ENCODE measurements at places on chromosomes 16 and 17.
A peak's percentile ranks its signal among the peaks of the same experiment; 100 is the strongest.

GRCh38 chr16:10228779-10229178 is 46.6 kb upstream of the GRIN2A start:
- no peak for DNase-seq

DNA sequence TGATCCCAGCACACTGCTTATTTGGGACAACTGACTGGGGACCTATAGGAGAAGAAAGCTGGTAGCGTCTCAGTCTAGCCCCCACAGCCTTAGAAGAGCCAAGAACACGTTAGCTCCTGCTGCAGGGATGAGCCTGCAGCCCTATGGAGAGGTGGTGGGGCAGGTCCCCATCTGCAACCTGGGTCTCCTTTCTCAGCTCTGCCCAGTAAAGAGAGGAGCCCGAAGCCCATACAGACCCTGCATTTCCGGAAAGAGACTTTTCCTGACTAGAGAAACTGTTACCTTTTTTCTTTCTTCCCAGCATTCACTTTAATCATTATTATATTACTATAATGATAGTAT is 788 bp downstream of the METTL22 start:
- no peak for DNase-seq

- DNase-seq: no peak
Observed at GRCh38 chr16:87443964-87444363, 48.9 kb downstream of the ZCCHC14 start.

DNA sequence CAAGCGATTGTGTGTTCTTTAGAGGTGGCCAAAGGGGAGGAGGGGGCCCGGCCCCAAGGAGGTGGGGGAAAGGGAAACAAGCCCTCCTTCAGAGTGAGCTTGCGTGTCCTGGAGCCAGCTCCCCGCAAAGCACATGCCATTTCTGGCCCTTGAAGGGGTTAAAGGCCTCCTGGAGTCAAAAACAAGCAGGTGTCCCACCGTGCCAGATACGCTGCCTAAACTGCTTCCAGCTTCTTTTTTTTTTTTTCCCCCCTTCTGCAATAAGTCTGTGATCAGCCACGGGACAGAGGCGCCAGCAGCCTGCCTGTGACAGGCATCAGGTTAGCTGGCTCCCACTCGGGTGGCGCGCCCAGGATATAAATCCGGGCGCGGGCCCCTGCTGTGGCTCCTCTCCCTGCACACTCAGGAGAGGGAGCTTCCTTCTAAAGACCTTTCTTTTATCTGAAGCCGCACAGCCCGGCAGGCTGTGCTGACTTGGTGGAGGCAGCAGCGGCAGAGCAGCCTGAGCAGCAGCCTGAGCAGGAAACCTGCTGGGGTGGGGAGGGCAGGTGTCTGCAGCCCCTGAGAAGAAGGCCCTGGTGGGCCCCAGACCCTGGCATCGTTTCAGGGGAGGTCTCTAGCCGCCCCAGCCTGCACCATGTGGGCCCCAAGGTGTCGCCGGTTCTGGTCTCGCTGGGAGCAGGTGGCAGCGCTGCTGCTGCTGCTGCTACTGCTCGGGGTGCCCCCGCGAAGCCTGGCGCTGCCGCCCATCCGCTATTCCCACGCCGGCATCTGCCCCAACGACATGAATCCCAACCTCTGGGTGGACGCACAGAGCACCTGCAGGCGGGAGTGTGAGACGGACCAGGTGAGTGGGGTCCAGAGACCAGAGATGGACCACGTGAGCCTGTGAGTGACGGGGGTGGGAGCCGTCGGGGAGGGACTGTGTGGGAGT is at the start of gene WFIKKN2:
TSS of gene WFIKKN2 (plus strand) at position 286 of the 934 bp plus-strand sequence. CDS start at position 638, 352 bp downstream.
- no peak for DNase-seq

- DNase-seq: no peak
Observed at GRCh38 chr17:45061606-45062205, 589 bp downstream of the NMT1 start.

DNA sequence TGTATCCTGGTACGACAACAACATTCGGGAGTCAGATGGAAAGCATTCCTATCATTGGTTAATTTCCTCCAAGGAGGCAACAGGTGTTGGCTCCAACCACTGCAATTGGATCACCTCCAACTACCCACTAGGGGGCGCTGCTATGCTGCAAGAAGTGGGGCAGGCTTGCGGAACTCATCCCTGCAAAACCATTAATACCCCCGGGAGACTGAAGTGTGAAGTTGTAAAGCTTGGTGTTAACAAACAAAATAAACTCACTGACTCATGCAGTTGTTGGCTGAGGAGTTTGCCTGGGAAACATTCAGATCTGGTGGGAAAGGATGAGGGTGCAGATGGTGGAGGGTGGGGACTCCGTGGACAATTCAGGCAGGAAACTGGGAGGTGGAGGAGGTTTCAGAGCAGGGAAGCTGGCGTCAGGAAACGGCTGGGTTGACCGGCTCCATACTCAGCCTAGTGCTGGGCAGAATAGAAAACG is 84.9 kb downstream of the HS3ST2 start:
- peak; percentile 80 for DNase-seq

DNA sequence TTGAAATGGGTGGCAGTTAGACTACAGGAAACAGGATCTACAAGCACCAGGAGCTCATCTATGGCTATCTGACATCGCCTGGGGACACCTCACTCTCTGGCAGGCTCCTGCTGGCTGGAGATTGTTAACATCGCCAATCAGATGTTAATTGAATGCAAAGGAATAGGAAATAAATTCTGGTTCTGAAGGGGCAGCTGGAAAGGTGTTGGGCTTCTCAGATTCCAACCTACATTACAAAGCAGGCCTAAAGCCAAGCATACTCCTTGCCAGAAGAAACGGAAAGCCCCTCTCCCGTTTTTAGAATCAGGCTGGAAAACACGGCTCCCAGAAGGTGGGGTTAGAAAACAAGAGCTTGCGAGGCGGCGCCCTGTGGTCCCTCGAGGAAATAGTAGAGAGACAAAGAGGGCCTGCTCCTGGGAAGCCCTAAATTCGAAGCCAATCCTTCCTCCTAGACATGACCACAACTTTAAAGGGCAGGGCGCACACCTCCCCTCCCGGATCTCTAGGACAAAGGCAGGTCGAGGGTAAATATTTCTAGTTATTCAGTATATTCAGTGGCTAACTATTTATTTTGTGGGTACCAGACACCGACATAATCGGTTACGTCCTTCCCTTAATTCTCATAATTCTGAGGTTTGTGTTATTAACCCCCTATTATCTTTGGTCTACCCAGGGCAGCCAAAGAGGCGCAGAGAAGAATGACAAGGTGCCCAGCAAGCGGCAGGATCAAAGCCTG is 763 bp upstream of the TOM1L1 start:
- no peak for DNase-seq

- no peak for DNase-seq
Observed at GRCh38 chr16:28324887-28325279, 32.6 kb downstream of the SBK1 start.

DNA sequence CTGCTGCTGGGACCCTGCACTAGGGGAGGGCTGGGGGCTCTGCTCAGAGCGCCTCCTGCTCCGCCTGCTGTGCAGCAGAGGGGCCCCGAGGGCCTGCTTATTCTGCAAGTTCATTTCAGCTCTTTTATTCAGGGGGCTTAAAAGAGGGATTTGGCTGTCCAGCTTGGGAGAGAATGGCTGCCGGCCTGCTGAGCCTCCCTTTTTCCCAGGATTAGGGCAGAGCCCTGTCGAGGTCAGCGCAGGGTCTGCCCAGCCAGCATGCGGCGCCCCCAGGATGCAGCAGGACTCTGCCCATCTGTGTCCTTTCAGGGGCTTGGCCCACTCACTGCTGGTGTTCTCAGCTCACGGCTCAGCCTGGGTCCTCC is 1.1 kb downstream of the SMIM5 start:
- no peak for DNase-seq

DNA sequence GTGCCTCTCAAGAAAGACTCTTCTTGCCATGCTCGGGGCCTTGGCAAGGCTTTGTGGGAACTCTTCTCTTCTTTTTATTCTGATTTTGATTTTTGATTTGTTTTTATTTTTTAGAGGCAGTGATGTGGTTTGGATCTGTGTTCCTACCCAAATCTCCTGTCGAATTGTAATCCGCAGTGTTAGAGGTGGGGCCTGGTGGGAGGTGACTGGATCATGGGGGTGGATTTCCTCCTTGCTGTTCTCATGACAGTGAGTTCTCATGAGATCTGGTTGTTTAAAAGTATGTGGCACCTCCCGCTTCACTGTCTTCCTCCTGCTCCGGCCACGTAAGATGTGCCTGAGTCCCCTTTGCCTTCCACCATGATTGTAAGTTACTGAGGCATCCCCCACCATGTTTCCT is 281.4 kb downstream of the CPPED1 start:
- DNase-seq: no peak

DNA sequence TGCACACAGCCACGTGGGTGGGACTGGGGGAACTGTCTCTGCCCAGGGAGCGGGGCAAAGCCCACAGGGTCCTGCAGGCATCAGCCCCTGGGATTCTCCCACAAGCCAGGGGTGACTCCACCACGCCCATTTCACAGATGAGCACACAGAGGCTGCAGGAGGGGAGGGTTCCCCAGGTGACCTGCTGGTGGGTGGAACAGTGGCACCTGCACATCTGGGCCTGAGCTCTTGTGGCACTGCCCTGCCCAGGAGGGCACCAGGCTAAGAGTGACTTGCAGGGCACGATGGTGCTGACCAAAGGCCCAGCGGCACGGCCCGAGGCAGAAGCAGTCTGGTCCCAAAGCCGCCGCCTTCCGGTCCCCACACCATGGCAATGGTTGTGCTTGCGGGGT is 23.9 kb downstream of the PIEZO1 start:
- DNase-seq: no peak

DNA sequence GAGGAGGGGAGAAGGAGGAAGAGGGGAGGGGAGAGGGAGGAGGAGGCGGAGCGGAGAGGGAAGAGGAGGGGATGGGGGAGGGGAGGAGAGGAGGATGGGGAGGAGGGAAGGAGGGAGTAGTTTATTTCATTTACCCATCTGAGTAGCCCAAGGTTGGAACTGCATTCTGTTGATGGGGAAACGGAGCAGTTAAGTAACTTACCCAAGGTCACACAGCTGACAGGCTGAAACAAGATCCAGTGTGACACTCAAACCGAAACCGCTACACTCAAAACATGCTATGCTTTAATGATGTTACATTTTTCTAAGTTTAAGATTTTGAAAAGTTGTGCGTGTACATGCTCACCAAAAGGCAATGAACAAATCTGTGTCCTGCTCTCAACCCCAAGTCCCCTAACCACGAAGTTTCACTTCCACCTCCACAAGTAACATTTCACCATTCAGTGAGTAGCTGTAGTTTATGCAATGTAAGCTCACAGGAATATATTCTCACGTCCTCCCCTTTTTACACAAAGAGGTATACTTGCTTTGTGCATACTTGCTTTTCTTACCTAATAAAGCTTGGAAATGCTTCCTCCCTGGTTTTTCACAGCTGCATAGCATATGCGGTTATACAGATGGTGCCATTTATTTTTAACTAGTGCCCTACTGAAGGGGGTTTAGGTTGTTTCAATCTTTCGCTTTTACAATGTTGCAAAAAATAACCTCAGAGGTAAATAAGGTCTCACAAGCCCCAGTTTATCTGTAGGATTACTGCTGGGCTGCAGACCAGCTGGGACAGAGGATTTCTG is 275.3 kb downstream of the PARN start:
- no peak for DNase-seq

- DNase-seq: no peak
Observed at GRCh38 chr16:14608111-14608566, 21.9 kb downstream of the PARN start.

- no peak for DNase-seq
Observed at GRCh38 chr17:65504141-65504540, 57.3 kb downstream of the AXIN2 start.

DNA sequence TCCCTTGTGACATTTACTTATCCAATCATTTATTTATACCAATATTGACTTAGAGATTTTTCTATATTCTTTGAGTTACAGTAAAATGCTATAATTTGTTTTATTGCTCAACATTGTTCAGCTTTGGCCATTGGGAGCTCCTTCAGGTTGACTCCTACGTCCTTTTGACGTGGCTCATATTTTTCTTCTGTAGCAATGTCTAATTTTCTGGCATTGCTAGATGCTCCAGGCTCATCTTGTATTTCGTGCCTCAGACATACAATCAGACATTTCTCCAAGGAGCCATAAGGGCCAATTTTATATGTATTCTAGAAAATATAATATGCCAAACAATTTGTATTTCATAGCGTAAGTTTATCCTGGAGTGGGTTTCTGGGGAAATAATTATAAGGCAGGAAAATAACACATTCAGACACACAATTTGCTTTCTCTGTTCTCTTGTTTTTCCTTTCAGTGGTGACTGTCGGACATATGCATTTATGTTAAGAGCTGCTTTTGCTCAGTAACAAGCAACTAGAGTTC is 355.1 kb upstream of the MON1B start:
- DNase-seq: no peak

- no peak for DNase-seq
Observed at GRCh38 chr17:61837175-61838051, 25.9 kb downstream of the BRIP1 start.

DNA sequence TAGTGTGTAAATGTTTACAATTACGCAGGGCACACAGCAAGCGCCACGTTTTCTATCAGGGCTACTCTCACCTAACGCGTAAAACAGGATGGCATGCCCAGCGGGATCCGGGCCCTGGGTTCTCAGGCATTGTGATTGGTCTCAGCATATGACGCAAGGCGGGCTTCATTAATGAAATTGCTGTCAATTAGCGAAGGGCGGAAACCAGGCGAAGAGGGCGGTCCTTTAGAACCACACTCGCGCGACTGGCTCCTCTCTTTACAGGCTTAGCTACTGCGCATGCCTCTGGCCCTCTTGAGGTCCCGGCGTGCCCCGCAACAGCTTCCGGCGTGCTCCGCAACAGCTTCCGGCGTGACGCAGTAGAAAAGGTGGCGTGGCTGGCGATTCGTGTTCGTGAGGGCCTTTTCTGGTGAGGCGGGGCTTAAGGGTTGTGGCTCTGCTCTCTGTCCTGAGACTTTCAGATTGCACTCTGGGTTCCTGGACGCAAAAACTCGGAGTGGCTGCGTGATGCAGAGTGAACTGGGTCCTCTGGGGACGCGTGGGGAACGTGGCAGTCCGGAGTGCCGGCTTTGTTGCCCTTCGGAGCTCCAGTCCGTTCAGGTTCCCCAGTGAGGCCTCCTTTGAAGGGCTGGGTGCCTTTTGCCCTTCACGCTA is 9.2 kb downstream of the OR2C1 start:
- DNase-seq: peak; percentile 91

GRCh38 chr17:80035937-80036714 is at the start of gene CCDC40:
Gene CCDC40 (plus strand): TSS chr17:80036642. CDS start chr17:80036663, 21 bp downstream.
- DNase-seq: peak; percentile 47

GRCh38 chr17:3639981-3640596 is 3.5 kb downstream of the CTNS start:
- DNase-seq: no peak

- DNase-seq: no peak
Observed at GRCh38 chr16:50791522-50791921, 49.6 kb downstream of the CYLD start.
